Iris pigment epithelial cell (primary cell): ENCODE measurements at places on chromosomes 12 and 14.

DNA sequence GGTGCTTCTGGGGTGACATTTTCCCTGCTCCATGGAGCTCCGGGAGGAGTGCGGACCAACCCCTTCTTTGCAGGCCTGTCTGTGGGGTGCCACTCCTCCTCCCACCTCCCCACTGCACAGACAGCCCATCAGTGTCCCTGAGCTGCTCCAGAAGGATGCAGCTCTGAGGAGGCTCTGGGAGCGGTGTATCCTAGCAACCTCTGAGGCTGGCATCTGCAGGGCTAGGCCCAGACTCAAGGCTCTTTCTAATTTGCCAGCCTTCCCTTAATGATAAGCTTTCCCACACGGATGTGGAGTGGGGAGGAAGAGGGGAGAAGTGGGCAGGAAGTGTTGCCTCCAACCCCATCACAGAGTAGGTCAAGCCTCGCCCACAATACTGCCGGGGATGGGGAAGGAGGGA is 59.7 kb downstream of the CALM1 start:
- no peak for DNase-seq

DNA sequence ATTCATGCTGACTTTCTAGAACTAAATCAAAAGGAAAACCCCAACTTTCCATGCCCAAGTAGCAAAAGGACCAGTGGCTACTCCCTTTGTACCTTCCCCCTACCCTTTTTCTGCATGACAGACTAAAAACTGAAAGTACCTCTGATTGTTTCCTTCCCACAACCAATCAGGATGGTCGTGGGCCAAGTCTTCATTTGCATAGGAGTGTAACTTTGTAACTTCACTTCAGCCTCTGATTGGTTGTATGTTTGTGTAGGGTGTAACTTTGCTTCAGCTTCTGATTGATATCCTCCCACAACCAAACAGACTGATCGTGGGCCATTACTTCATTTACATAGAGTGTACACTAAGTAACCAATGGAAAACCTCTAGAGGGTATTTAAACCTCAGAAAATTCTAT is 96.5 kb downstream of the DENND5B start:
- DNase-seq: no peak

GRCh38 chr12:29317556-29318363 is 63.2 kb downstream of the ERGIC2 start:
- DNase-seq: peak; percentile 52

DNA sequence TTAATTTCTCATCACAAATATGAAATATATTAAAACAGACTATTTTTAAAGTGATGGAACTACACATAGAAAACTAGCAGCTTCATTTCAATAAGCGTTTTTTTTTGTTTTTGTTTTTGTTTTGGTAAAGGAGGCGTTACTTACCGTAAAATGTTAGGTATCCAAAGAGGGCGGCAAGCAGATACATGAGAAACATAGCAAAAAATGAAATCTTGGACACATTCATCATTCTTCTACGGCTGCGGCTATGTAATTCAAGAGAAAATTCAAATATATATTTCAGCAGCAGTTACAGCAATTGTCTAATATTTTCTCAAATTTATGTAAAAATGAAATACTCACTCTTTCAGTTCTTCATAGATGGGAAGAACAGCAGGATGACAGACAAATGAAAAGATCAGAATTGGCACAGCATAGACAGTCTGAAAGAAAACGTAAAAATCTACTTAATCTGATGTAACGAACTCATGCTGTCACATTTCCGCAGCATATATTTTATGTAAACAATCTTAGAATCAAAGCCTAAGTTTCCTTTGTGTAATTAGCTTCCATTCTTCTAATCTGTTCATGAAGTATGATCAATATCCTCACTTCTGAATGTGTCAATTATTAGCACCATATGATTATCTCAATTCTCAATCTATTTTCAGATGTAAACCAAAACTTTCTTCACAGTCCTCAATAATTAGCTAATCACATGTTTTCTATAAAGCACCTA is 8.8 kb downstream of the SLC38A2 start:
- no peak for DNase-seq

DNA sequence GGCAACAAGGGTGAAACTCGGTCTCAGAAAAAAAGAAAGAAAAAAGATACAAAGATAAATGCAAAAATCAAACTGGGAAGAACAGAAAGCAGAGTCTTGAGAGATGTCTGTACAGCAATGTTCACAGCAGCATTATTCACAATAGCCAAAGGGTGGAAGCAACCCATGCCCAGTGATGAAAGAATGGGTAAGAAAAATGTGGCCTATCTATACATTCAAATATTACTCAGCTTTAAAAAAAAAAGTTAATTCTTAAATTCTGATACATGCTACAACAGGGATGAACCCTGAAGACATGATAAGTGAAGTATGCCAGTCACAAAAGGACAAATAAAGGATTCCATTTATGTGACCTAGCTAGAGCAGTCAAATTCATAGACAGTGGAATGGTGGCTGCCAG is 33.7 kb downstream of the SPPL3 start:
- DNase-seq: no peak
